GM23338 (cell line): ENCODE measurements at places on chromosomes 2 and 18. TPM values are rescaled to one million over a fixed set of nuclear protein-coding genes. Genes with fewer than 3 reads are reported as not detected.

The UGT1A8 gene
- total RNA-seq, result 0.45 TPM in 1 of 2 replicates, not detected in the other

The MROH2A gene
- total RNA-seq, result not detected in 2 replicates

The GULP1 gene
- 181 and 200 TPM in 2 replicates for total RNA-seq

The VPS54 gene
- 17.0 and 20.7 TPM in 2 replicates for total RNA-seq

DNA sequence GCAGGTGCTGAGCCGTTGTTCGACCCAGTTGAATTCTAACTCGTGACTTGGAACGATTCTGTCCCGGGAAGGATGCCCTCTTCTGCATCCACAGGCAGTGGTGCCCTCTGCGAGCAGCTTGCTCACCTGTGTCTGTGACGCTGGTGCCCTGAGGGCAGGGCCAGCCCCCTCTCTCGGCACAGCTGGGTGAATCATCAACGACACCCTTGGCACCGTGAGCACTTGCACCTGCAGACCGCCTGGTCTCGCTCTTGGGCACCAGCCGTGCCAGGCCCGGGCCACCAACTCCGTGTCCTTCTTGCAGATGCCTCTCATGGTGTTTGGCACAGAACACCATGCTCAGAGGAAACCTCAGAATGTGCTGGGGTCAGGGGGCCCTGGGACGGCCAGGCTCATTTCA lies 75.0 kb downstream of the SLC66A2 start:
- no peak for DNase-seq

DNA sequence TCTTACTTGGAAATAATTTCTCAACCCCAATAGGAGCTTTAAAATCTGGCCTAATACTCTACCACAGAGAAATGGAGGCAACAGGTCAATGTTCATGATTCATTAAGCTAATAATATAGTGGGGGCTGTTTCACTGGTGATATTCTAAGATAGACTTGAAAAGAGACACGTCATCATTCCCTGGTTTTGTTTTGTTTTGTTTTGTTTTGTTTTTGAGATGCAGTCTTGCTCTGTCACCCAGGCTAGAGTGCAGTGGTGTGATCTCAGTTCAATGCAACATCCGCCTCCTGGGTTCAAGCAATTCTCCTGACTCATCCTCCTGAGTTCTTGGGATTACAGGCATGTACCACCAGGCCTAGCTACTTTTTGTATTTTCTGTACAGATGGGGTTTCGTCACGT lies 37.5 kb upstream of the SOS1 start:
- DNase-seq, result no peak

DNA sequence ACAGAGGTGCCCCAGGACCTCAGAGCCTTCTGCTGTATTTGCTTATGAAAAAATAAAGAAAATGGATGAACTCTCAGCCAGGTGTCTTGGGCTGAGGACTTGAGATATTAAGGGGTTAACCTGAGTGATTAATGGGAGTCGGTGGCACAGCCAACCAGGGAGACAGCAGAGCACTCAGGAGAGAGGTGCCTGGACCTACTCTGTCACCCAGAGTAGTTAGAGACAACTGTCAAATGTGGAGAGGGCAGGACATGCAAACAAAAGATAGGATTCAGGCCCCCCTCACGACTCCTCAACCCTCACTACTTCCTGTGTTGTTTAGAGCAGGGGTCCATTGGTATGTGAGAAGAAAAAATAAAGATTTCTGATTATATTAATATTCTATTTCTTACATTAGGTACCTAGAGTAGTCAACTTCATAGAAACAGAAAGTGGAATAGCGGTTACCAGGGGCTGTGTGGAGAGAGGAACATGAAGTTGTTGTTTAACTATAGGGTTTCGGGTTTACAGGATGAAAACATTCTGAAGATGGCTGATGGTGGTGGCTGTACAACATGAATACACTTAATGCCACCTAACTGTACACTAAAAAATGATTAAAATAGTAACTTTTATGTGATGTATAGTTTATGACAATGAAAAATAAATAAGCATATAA lies 28.6 kb upstream of the CETN1 start:
- DNase-seq, result no peak

- no peak for DNase-seq
Observed at GRCh38 chr2:6970551-6970950, 53.3 kb downstream of the RNF144A start.

DNA sequence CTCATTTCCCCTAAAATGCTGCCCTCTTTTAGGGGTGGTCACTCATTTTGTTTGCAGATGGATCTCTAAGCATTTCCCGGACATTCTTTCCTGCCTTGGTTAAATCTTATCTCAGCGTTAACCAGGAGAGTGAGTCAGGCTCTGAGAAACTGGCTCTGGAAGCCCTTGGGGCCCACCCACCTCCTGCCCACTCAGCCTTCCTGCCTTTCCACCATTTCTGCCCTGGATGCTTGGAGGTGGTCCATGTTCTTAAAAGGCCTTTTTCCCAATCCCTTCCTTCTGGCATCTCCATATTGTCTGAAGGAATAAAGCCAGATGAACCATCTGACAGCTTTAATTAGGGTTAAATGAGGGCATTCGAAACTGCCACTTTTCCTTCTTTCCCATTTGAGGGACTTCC lies 9.5 kb downstream of the HK2 start:
- no peak for DNase-seq

DNA sequence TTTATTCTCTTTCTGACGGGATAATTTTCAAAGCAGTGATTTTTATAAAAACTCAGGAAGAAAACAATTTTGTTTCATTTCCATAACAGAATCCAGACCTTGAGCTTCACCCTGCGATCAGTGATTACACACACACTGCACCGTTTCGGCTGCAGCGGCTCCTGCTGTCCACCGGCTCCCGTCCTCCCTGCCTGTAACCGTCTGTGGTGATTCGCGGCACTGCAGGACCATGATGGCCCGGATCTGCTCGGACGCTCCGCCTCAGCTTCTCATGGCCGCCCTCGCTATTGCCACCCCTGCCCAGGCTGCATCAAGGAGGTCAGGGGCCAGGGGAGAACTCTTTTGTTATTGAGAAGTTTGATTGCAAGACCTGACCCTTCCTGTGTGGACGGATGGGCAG lies 246.1 kb downstream of the TWIST2 start:
- no peak for DNase-seq

DNA sequence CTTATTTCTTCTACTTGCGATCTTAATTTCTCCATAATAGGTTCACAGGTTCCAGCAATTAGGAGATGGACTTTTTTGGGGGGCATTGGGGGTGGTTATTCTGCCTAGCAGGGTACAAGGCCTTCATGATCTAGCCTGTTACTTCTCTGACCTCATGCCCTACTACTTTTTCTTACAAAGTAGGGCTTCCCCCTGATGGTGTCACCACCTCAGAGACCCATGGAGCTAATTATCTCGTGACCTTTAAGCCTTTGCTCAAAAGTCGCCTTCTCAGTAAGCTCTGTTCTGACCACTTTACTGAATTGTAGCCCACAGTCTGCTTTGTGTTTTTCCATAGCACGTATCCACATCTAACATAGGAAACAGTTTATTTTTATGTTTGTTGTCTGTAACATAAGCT lies 458.0 kb downstream of the PARD3B start:
- DNase-seq, result no peak

DNA sequence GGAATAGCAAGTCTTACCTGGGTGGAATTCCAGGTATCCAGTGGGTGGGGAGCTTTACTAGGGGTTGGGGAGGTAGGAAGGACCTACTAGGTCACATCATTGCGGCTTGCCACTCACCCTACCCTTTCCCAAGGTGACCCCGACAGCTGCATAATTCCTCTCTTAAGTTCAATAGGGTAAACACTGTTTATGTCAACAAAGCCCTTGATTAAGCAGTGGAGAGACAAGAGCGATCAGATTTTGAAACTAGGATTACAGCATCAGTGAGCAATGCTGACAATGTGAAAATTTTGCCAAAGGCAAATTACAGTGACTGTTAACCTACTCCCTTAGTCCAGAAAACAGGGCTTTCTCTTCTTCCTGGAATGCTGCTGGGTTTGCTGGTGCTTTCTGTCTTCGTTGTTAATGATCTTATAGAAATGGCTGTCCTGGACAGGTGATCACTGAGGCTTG lies 14.5 kb downstream of the SLC19A3 start:
- DNase-seq, result peak; percentile 43

GRCh38 chr2:179268277-179268925 lies 3.8 kb upstream of the SESTD1 start:
- DNase-seq, result no peak

DNA sequence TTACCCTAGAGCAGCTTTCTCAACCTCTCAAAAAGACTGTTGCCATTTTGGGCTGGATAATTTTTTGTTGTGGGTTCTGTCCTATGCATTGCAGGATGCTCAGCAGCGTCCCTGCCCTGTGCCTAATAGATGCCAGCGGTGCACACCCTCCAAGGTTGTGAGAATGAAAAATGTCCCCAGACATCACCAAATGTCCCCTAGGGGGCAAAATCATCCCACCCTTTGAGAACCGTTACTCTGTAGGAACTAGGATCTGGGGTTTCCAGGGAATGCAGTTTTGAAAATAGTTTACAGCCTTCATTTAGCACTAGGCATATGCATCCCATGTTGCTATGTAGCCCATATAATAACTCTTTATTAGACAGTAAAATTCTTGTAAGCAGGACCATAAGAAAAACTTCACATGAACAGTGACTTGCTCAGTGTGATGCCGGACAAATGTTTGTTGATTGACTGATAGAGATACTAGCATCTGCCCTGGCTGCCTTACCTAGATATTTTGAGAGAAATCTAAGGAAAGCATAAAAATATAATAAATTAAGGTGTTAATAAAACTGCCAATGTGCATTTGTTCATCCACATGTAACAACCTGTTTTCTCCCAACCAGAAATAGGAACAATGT lies 79.2 kb upstream of the EPC2 start:
- DNase-seq, result peak; percentile 60

- DNase-seq, result no peak
Observed at GRCh38 chr2:95351598-95351915, 51.0 kb upstream of the FAHD2A start.

DNA sequence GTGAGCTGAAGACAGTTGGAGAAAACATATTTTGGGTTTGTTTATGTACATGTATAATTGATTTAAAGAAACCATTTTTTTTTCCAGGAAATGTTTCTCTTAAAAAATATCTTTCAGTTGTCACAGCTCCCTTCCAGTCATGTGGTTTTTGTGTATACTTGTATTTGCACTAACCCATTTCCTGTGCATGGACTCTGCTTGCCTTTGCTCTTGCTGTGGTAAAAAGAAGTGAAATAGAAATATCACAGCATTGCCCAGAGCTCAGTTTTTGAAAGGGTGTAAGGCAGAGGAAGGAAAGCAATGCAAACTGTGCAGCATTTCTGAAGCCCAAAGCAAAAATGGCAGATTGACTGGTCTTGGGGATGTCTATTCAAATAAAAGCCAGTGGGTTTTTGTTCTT lies 10.4 kb upstream of the DOCK10 start:
- DNase-seq, result no peak

DNA sequence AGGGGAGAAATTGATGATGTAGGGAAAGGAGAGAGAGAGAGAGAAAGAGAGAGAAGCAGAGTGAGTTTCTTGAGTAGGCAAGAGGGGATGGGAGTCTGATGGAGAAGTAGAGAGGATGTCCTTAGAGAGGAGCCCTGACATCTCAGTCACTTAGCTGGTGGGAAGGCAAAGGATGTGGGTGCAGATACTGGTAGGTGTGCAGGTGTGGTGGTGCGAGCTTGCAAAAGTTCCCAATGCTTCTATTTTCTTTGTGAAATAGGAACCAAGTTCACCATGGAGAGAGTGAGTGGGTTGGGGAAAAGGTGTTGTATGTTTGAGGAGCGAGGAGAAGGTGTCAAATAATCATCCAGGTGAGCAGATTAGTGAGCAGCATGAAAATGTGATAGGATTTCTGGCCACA lies 26.5 kb upstream of the POLE4 start:
- DNase-seq, result no peak
